CD4-positive, alpha-beta memory T cell (primary cell): ENCODE measurements at places on chromosomes 1 and 21.

DNA sequence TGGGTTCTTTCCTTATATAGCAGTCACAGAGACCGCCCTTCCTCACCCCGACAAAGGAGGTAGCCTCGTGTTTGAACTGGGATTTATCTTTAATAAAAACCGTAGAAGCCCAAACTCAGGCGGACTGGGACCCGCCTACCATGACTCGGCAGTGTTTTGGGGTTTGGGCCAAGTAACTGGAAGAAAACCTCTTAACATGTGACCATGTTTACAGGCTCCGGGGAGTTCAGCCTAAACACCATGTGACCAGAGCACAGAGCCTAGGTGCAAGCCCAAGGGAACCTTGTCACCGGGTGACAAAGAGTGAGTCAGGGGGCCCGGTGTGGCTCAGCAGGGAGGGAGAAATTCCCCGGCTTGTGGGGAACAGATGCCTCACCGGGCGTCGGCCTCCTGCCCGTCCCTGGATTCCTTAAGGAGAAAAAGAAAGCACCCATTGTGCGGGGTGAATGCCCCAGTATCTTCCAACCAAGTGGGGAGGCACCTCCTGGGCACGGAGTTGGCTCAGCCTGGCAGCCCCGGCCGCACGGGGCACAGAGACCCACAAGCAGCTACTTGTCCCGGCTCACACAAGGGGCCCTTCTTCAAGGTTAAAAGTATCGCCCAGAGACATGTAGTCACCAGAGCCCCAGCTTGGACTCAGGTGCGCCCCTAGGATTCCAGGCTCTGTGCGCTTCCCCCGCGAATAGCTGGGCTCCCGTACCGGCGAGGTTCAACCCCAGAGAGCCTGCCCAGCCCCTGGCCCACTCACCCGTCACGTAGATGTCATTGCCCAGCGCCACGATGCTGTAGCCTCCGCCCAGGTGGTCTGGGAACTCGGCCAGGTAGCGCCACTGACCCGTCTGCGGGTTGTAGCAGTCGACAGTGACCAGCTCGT lies 1.4 kb downstream of the KLHL21 start:
- peak; percentile 72 for DNase-seq

DNA sequence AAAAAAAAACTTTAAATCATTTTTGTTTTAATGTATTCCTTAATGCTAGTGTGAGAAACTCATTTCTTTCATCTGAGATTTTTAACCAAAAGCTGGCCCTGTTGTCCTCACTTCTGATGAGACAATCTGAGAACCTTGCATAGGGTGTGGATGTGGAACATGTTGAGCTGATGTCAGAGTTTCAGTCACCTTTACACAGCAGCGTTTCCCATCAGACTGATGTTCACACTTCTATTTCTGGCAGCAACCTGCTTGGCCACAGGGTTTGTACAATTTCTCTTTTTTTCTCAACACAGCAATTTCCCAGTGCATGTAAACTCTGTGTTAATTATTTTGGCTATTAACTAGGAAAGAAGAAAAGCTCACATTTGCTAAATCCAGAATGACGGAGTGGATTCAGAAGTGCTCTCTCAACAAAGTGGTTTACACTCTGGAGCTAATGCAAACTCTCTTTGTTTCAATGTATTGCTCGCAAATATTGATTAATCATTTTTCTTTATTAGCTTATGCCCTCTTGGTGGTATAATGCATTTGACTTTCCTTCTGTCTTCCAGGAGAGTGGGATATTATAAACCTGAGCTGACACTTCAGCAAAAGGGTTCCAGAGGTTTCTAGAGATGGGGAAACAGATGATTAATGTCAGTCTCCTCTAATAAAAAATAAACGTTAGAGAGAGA lies 70.5 kb upstream of the HSPA13 start:
- DNase-seq: no peak

DNA sequence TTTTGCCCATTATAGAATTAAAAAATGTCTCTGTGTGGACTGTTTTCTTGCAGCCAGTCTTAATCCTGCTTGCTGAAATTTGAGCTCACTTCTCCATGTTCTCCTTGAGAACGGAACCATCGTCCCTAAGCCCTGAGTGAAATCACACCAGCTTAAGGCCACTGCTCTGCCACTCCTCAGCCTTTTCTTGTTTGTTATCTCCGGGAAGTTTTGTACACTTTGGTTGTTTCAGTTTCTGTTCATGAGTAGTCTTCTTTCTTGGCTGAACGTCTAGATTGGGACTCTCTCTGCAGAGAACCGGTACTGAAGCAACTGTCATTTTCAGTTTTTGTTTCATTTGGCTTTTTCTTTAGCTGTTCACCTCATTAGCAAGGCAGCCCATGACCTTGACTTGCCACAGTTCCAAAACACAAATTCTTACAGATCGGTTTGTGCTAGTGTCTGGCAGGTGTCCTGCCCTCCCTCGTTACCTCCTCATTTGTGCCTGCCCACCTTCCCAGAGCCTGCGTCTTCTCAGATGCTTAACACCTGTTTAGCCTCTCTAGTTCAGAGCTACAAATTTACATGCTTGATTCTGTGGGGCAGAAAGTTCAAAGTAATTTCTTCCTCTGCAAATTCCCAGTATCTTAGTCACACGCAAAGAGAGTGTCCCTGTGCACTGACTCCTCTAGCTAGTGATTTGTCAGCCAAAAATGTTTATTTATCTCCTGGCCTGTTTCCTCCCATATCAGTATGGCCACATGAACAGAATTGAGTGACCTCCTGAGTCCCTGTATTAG lies 12.4 kb downstream of the PSEN2 start:
- peak; percentile 63 for DNase-seq

DNA sequence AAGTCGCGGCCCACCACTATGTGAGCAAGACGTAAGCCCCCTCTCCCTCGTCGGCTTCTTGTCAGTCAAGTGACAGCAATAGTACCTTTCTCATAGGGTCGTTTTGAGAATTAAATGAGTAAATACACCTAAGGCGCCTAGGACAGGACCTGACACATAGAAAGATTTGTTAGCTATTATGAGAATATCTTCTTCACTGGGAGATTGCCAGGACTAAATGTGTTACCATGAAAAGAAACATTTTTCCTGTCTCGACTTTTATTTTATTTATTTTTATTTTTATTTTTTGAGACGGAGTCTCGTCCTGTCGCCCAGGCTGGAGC lies 798 bp downstream of the PMF1 start:
- DNase-seq: no peak

DNA sequence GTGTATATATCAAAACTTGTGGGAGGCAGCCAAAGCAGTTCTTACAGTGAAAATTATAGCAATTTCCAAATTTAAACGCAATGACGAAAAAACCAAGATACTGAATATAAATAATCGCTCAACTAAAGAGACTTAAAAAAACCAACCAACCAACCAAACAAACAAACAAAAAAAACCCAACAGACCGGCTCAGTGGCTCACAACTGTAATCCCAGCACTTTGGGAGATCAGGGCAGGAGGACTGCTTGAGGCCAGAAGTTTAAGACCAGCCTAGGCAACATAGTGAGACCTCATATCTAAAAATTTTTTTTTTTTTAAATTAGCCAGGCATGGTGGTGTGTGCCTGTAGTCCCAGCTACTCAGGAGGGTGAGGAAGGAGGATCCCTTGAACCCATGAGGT lies 23.4 kb downstream of the RPL5 start:
- DNase-seq: no peak

- no peak for DNase-seq
These were observed 11.4 kb upstream of the ASCL5 start for GRCh38 chr1:201138311-201138840.

GRCh38 chr1:81921344-81921743 lies 120.6 kb downstream of the ADGRL2 start:
- no peak for DNase-seq

- DNase-seq: no peak
These were observed 2.2 kb downstream of the MAP7D1 start for GRCh38 chr1:36157973-36158826.
